DMS153 (cell line): ENCODE measurements at places on chromosomes 2 and 18.

DNA sequence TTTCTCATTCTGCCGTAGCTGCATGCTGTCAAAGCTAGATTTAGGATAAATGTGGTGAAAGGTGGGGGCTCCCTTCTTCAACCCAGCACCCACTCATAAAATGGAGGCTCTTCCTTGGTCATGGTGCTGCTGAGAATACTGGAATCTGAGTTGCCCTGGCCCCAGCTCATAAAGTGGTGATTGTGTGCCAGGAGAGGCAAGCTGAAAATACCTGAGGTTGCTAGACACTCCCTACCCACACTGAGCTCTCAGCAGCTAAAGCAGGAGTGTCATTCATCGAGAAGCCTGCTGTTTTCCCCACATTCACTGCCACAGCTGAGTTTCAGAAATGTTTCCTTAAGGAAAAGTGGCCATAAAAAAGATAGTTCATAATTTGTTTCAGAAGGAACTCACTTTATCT lies 297.1 kb upstream of the RBMS1 start:
- DNase-seq, result no peak

DNA sequence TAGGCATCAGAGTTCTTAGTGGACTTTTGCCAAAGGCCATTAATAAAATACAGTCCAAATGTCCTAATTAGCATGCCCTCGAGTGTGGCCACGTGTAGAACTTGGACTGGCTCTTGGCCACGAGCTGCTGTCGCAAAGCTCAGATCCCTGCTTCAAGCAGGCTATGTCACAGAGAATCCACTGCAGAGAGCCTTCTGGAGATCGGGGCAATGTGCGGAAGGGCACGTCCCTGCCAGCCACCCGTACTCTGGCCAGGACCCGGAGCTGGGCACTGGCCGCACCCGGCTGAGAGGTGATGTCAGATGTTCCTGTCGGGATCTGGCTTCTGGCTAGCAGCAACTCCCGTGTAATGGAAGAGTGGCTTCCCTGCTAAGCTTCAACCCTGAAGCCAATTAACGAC lies 432.7 kb upstream of the ID2 start:
- no peak for DNase-seq

- DNase-seq, result no peak
Observed at GRCh38 chr2:201807452-201807999, 1.2 kb downstream of the CDK15 start.

DNA sequence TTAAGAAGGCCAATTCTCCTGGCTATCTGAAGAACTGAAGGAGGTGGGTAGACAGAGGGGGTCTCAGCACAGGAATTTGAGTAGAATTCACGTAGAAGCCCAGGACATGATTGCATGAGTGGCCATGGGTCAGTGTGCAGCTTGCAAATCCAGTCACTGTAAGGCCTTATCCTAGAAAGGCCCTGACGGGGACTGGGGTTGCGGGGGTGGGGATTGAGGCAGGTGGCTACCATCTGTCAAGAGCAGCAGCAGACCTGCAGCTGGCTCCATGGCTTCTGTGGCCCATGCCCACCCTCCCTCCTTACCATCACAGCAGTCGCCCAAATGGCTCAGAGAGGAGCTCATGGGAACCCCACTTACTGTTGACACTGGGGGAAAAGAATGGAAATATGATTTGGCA lies 34.6 kb upstream of the SLC14A1 start:
- no peak for DNase-seq

GRCh38 chr2:119229716-119230115 lies 6.1 kb downstream of the STEAP3 start:
- DNase-seq, result no peak

DNA sequence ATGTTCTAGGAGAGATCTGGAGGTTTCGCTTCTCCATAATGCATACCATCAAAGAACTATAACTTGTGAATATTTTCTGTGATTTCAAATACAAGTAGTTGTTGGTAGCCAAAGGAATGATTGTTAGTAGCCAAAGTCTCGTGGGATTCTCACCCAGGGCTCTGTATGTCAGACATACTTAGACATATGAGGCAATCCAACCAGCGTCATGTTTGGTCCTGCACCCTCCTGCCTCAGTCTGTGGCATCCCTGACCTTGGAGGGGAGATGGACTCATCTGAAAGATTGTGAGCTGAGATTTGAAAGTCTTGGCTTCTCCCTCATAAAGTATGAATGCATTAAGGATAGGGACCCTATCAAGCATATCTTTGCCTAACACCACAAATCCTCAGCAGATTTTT lies 81.2 kb downstream of the CTIF start:
- DNase-seq, result no peak

GRCh38 chr18:14922965-14923565 lies 175.1 kb downstream of the ANKRD30B start:
- no peak for DNase-seq

- no peak for DNase-seq
Observed at GRCh38 chr2:172131713-172132555, 29.2 kb upstream of the DLX2 start.

DNA sequence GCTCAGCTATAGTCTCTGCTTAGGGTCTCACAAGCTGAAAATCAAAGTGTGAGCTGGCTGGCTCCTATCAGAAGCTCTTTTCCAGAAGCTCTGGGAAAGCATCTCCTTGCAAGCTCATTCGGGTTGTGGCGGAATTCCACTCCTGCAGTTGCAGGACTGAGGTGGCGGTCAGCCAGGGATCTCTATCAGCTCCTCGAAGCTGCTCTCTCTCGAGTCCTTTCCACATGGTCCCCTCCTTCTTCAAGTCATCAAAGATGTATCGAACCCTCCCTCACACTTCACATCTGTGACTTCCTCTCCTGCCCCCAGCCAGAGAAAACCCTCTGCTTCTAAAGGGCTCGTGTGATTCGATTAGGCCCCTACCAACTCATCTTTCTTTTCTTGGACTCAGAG lies 141.7 kb downstream of the ZFP36L2 start:
- no peak for DNase-seq

GRCh38 chr2:27281442-27281841 lies 787 bp upstream of the TRIM54 start:
- no peak for DNase-seq

GRCh38 chr2:937530-937929 lies 13.1 kb upstream of the SNTG2 start:
- no peak for DNase-seq

DNA sequence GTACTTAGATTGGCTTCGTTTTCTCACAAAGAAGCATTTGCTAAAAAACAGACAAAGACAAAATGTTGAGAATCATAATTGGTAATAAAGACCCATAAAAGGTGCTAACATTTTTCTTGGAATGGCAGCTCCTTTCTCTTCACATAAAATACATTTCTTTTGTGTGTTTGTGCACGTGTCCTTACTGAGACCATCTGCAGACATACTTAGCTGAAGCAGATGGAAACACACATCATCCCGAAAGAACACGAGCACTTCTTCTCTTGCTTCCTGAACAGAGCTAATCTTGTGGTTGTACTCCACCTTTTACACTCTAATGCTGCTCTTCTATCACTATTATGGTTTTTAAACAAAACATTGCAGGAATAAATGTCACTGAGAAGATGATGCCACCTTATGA lies 142.5 kb downstream of the SPHKAP start:
- no peak for DNase-seq

GRCh38 chr18:34921226-34921625 lies 120.0 kb upstream of the MAPRE2 start:
- no peak for DNase-seq

- DNase-seq, result no peak
Observed at GRCh38 chr2:10284108-10284870, 18.4 kb upstream of the HPCAL1 start.

DNA sequence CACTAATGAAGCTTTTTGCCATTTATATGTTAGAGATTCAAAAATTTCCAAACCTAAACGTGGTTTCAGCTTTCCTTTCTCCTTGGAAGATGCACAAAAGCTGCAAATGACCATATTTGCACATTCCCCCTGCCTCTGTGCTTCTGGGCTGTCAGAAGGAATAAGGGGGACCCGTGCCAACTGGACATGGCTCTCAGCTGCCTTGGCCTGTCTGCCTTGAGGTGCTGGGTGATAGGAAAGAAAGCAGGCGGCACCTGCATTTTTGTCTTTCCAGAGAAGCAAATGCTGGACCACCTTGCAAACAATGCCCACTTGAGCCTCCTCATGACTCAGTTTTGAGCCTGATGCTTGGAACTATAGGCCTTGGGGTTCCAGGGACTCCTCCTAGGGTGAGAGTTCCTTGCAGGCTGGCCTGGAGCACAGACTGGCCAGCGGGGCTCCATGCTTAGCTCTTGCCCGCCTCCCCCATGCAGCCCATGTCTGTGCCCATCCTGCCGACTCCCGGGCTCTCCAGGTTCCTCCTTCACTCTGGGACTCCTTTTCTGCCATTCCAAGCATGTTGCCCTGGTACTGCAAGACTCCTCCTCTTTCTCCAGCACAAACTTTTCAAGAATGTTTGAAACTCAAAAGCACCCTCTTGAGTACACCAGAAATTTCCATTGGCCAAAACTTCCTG lies 109.0 kb upstream of the EPAS1 start:
- DNase-seq, result no peak

GRCh38 chr2:60306267-60306861 lies 247.1 kb downstream of the BCL11A start:
- peak; percentile 74 for DNase-seq

DNA sequence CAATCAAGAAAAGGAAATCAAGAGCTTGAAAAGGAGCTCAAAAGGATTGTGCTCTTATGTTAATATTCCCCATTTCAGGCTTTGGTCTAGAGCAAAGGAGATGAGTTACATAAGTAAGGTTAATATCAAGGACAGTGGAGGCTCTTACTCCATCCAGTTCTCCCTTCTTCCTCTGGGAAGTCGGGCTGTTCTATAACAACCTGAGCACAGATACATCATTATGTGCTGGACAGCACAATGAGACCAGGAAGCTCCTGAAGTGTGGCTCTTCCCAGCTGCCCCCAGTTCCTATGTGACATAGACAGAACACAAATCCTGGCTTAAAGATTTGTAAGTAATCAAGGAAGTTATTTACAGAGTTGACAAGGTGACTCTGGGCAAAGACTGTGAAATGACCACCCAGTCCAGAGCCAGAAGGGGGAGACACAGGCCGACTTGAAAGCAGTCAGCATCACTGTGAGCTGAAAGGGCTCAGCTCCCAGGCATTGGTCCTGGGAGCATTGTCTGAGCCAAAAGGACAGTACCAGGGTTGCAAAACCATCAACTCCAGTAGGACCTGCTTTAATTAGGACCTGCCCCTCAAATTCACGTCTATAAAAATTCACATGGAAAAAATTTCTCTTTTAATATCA lies 917.6 kb upstream of the ACVR2A start:
- peak; percentile 56 for DNase-seq

DNA sequence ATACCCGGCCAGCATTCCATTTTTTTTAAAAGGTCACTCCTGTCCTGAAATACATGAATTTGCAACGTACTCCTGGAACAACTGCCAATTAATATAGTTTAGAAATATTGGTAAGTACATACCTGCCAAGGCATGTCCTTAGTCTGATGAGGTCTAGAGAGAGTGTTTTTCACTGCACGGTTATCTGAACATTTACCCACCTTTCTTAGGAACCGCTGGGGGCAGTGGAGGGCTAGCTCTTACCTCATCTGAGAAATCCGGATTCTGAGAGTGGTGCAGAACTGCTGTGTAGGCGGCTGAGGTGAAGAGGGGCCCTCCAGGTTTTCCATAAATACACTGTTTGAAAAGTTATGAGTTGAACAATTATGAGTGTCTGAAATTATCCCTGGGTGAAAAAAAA lies 133.1 kb upstream of the CCDC195 start:
- DNase-seq, result no peak

DNA sequence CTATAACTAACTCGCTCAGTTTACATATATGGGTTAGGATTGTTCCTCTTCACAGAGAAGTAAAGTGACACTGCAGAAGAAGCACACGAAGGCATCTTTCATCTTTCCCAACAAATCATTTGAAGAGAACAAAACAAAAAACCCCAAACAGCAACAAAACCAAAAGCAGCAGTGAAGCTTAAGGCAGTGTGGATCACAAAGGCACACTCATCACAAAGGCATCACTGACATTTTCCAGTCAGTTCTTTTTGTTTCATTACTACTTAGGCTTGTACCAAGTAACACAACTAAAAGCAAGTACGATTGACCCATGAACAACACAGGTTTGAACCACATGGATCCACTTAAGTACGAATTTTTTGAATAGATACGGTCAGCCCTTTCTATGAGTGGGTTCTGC lies 75.7 kb downstream of the RNF152 start:
- DNase-seq, result no peak

DNA sequence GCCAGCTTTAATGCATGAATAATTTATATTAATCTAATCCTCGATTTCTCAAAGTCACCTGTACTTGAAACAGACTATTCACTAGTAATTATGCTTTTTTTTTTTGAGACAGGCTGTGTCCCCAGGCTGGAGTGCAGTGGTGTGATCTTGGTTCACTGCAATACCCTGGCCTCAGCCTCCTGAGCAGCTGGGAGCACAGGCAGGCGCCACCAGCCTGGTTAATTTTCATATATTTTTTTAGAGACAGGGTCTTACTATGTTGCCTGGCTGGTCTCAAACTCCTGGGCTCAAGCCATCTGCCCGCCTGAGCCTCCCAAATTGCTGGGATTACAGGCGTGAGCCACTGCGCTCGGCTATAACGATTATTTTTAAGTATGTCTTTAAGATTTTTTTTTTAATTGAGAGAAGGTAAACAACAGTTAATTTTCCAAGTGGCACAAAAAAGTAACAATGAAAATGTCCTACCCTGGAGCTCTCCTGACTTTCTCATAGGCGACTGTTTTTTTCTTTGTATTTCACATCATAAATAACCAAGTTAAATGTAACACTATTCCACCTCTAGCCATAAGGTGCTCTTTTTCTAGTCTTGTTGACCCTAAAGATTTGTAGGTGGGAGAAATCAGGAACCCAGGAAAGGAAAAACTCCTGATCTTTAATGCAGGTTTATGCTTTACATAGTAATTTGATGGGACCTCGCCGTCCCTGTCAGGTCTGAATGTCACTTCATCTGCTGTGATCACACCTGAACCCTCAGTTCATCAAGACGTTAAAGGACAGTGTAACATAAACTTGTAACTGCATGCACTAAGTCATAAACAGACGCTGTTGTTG lies 1.3 kb upstream of the ANKRD12 start:
- no peak for DNase-seq

DNA sequence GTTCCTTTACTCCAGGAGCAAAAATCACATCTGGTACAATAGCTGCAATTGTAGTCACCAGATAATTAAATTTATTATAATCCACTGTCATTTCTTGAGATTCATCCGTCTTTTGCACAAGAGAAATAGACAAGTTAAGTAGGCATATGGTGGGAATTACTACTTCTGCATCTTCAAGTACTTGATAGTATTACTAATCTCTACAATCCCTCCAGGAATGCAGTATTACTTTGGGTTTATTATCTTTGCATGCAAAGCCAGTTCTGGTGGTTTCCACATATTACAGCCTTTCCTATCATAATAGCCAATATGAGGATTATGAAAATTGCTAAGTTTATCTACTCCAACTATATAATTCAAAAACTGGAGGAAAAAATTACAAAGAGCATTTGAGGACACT lies 254.1 kb downstream of the IKZF2 start:
- no peak for DNase-seq

GRCh38 chr2:161316701-161317100 lies 8.5 kb downstream of the PSMD14 start:
- no peak for DNase-seq

DNA sequence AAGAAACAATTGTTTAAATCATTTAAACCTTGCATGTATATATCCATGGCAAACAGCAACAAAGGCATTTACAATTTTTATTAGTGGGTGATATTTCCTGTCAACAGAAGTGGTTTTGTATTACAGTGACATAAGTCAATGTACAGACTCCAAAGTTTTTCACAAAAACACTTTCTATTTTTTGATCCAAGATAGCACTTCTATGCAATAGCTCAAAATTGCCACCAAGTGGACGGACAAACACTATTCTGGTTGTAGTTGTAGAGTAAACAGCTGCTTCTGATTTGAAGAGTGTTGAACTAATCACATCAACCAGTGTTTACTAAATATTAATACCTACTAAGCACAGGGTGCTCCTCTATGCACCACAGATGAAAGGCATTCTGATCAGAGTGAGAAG lies 421.4 kb downstream of the NCKAP5 start:
- DNase-seq, result no peak
